ENCODE measurements at places on chromosomes 7 and 10.

DNA sequence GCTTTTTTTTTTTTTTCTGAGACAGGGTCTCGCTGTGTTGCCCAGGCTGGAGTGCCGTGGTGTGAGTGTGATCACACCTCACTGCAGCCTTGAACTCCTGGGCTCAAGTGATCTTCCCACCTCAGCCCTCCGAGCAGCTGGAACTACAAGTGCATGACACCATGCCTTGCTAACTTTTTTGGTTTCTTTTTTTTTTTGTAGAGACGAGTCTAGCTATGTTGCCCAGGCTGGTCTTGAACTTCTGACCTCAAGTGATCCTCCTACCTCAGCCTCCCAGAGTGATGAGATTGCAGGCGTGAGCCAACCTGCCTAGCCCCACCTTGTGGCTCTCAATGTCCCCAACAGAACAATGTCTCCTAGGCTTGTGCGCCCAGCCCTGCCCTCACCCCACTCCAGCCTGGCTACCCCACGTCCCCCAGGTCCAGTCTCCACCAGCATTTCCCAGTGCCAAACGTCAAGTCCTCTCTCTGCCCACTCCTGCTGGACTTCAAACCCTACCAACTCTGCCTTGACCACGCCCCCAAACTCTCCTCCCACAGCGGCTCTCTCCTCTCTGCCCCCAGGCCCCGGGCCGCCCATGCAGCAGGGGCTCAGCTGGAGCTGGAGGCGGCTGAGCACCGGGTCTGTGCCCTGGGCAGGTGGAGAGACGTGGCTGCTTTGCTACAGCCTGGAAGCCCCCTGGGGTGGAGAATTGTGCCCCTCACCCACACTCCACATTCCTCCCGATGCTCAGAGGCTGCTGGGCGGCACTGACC lies 18.9 kb downstream of the BHLHA15 start:
- DNase-seq, result no peak

GRCh38 chr7:151762583-151763245 lies 114.2 kb downstream of the PRKAG2 start:
- no peak for DNase-seq

GRCh38 chr7:92092210-92092609 lies 42.1 kb downstream of the CYP51A1 start:
- no peak for DNase-seq

DNA sequence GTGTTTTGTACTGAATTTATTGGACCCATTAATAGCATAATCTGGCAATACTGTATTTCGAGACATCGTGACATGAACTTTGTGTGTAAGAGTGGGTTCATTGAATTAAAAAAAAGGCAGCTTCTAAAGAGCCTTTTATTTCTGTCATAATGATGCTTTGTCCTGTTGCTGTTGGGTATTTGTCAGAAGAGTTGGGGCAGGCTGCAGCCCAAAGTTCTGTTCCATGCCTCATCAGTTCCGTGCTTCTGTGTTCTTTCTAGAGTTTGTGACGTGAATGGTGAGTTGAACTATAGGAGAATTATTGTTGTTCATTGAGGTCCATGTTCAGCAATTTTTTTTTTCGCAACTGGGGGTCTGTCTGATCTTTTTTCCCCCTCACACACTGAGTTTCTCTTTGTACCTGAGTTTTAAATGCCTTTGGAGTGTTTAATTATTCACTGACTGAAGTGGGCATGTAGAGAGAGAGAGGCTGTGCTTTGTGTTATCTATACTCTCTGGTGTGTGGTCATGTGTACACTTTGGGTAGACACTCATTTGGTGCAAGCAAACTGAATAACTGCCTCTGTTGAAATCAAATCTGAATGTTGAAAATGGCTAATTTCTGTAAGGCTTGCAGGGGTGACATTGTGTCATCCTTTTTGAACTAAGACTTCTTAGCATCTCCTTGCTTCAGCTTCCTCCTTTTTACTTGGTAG lies 69.8 kb downstream of the ADD3 start:
- no peak for DNase-seq

- no peak for DNase-seq
These were observed 66.3 kb upstream of the ZRANB1 start for GRCh38 chr10:124875596-124875995.

DNA sequence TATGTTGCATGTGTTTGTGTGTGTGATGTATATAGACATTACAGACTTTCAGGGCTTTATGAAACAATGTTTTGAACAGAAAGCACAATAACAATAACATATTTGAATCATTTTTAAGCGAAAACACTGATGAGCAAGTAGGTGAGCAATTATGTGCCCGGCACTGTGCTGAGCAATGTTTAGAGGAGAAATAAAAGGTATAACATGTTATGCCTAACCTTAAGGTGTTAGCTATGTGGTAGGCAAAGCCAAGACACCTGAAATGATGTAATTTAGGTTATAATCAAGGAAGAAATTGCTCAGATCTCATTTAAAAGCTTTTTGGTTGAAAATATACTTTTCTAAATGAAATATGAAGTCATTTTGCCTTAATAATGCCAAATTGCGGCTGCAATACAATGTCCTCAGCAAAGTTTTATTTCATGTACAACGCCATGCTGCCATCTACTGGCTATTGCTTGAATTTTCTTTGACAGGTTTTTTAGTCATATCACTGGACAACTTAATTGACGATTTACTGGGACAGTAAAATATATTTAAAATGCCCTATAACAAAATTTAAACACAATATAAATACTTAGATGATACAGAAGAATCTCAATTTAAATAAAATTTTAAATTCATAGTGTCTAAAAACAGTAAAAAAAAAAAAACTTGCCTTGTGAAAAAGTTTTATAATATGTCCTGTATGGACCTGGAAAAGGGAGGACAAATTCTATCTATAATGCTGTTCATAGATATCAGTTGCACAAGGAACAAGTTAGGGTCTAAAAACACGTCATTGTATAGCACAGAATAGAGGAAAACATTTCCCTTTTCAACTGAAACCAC lies 131.1 kb upstream of the CDK1 start:
- DNase-seq, result no peak

DNA sequence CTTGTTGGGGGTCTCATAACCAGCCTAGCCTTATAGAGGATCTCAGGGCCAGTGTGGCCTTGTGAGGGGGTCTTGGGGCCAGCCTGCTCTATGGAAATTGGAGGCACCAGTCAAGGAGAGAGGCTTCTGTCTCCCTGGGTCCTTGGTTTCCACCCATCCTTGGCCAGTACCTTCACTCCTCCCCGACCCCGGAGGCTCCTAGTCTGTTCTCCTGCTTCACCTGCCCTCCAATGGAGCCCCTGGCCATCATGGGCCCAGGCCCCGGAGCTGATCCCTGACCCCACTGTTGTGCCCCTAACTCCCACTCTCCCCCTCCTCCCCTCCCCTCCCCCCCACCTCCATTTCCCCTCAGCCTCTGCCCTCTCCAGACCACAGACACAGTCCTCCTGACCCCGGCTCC lies 29.7 kb downstream of the RASGEF1A start:
- DNase-seq, result peak; percentile 6

- no peak for DNase-seq
These were observed 102.4 kb downstream of the SEMA3A start for GRCh38 chr7:84092207-84092606.

- DNase-seq, result no peak
These were observed 145.3 kb downstream of the CELF2 start for GRCh38 chr10:11162828-11163599.

GRCh38 chr7:39526666-39527065 lies 39.5 kb upstream of the YAE1 start:
- DNase-seq, result no peak

- DNase-seq, result peak; percentile 51
These were observed 1.2 kb downstream of the UPP1 start for GRCh38 chr7:48090095-48090805.

- no peak for DNase-seq
These were observed 311.4 kb upstream of the LRGUK start for GRCh38 chr7:133815611-133816210.

- DNase-seq, result no peak
These were observed 87.8 kb upstream of the LRRC4 start for GRCh38 chr7:128119036-128119435.

GRCh38 chr10:111852801-111853200 lies 330.8 kb downstream of the GPAM start:
- no peak for DNase-seq

- no peak for DNase-seq
These were observed 309.1 kb downstream of the MDFIC start for GRCh38 chr7:115230882-115231571.

DNA sequence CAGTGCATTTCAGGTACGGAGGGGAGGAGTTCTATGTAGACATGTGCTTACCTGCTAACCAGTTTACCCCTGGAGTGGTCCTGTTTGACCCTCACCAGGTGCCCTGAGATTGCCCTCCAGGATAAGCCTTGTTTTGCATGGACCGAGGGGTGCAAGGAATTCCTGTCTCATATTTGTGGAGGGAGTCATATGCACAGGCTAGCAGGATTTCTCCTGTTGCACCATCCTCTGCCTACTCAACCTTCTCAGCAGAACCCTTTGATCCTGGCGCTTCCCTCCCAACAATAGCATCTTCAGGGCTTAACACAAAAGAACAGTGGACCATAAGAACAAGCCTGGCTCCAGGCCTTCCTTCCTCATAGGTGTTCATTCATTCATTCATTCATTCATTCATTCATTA lies 7.2 kb downstream of the TRPV6 start:
- DNase-seq, result no peak

- DNase-seq, result no peak
These were observed 65.5 kb downstream of the CPVL start for GRCh38 chr7:29080803-29081202.

DNA sequence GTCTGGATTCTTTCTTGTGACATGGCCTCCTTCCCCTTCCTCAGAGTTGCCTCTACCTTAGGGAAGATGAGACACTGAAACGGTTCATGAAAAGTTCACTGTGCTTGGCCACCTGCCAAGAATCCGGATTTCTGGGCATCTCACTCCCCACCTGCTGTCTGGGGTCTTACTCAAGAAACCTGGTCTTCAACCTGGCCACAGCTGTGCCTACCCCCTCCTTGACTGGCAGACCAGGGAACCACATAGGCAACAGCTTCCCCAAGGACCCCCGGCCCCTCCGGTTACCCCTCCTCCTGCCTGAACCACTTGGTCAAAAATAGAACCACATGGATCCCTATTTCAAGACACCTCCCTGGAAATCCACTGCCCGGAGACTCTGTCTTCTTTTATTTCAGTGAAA lies 58.7 kb upstream of the NANOS1 start:
- no peak for DNase-seq

Data from left hindlimb (tissue), 1 donor.